ENCODE measurements at places on chromosomes 11 and 22.

DNA sequence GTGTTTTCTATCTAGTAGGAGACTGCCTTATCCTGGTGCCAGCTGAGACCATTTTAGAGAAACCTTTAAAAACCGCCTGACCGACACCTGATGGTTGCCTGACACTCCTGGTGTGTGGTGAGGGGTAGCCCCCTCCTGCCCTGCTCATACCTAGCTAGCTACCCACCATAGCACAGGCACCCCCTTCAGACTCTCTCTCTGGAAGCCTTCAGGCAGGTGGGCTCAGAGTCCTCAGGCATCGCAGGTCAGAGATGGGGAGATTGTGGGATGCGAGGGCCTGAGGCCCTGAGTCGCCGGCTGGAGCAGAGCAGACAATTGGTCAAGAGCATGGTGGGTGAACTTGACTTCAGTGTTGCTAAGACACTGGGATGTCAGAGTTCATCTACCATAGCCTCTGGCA lies 424.6 kb downstream of the BRD1 start:
- DNase-seq = no peak

DNA sequence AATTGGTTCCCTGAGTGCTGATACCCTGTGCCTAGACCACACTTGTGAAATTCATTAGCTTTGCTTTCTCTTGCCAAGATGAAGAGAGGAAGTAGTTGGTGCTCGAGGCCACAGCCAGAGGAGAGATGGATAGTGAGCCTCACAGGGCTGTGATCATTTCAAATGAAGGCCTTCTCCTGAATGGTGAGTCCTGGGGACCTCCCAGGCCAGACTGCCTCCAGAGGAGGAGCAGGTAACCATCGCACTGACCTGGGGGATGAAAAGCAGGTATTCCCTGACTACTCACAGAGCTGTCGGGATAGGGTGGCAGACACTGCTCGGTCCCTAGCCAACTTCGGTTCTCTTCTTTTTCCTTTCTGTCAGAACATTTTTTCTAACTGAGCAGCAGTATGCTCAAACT lies 4.8 kb upstream of the FXYD6 start:
- no peak for DNase-seq

- no peak for DNase-seq
These were observed 308.7 kb downstream of the DDX10 start for GRCh38 chr11:108973402-108974162.

DNA sequence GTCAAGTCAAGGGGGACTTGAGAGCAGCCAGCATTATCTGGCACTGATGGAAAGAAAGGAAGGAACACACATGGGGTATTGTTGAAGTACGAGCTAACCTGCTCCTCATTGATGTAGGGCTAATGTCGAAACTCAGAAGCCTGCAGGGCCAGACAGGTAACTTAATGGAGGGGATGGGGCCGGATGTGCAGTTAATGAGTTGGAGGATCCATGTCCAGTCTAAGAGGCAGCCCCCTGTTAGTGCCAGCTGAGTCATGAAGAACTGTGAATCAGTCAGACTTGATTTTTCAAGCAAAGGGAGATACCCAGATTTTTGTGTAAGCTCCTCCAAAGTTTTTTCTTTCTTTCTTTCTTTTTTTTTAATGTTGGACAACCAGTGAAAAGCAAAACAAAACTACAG lies 65.6 kb downstream of the CECR2 start:
- DNase-seq = no peak

GRCh38 chr11:8206251-8207079 lies 37.6 kb upstream of the RIC3 start:
- no peak for DNase-seq

GRCh38 chr22:27668828-27669797 lies 132.4 kb downstream of the MN1 start:
- DNase-seq = no peak
